Activated T-cell treated with anti-CD3 and anti-CD28 coated beads, Interleukin-2, amount 50 U/mL, for 4 hours (primary cell): ENCODE measurements at places on chromosomes 5 and 9.

DNA sequence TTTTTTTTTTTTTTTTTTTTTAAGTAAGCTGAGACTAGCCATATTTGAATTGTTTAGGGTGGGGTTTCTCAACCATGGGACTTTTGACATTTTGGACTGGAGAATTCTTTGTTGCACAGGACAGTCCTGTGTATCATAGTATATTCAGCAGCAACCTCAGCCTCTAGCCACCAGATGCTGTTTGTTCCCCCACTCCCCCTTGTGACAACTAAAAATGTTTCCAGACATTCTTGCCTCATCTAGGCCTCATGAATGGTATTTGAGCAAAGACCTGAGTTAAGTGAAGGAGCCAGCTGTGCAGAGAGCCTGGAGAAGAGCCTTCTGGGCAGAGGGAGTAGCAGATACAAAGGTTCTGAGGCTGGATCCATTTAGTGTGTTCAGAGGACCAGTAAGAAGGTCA lies 155.9 kb downstream of the SGCD start:
- no peak for DNase-seq

GRCh38 chr5:63025679-63026078 lies 447.1 kb downstream of the LRRC70 start:
- no peak for DNase-seq

- DNase-seq = no peak
Observed at GRCh38 chr9:113646946-113647914, 183.7 kb downstream of the RGS3 start.

DNA sequence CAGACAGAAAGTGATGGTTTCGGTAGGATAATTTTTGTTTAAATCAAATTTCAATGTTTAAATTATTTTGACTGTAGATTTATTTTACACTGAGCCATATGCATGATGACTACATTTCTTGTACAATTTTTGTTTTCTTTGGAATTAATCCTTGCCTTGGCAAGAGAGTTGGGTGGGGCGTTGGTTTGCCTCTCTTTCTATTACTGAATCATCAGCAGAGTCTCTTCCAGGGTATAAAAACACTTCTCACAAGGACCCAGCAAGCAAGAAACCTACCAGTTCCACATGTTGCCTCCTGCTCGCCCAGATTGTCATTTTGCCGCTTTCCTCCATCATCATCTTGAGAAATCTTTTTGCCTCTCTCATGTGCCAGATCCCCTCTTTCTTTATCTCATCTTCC lies 455.0 kb upstream of the DMAC1 start:
- no peak for DNase-seq

DNA sequence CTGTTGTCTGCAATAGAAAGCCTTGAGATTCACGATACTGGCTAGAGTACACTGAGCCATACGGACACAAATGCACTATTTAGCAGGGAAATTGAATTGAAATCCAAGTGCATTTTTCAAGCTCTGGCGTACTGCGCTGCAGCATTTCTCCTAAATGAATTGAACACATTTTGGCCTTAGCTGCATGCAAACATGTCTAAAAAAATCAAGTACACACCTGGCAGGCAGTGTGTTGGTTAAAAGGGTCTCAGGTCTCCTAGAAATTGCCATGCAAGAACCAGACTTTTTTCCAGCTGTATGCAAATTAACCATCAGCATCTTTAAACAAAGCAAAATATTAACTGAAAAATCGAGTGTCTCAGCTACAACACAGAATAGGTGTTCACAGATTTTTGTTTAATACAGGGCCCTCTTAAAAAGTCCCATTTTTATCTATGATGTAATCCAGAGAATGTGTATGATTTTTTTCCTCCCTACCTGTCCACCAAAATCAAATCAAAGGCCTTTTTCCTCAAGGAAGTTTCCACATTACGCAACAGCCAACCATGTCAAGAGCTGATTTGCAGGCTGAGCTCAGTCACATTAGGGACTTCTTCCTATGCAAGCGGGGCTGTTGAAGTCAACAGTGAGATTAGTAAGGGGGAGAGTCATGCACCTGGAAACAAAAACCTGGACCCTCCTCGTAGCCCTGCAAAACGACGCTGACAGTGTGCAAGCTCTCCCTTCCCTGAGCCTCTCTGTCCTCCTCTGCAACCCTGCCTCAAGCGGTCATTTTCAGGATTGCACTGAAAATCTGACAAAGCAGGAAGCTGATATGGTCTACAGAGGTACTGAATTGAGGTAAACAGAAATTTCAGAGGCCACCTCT lies 14.1 kb upstream of the SFXN1 start:
- DNase-seq = peak; percentile 57

DNA sequence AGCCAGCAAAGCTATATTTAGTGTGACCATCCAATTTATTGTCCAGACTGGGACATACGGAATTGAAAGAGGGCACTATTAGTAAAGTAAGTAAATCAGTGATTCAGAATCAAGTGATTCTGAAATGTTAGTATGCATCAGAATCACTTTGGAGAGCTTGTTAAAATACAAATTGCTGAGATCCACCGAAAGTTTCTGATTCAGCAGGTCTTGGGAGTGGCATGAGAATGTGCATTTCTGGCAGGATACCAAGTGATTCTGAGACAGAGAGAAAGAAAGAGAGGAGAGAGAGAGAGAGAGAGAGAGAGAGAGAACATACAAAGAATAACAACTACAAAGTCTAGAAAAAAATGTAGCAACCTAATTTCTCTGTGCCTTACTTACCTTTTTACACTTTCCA lies 65.4 kb upstream of the ASTN2 start:
- no peak for DNase-seq

DNA sequence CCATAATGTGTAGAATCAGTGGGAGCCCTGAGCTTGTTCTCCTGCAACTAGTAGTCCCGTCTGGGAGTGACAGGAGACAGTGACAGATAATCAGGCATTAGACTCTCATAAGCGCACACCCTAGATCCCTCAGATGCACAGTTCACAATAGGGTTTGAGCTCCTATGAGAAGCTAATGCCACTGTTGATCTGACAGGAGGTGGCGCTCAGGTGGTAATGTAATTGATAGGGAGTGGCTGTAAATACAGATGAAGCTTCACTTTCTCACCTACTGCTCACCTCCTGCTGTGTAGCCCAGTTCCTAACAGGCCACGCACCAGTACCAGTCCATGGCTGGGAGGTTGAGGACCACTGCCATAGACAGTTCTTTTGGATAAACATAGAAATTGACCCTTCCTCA lies 188.7 kb downstream of the ROR2 start:
- no peak for DNase-seq
